ENCODE measurements at places on chromosomes 4 and X.

DNA sequence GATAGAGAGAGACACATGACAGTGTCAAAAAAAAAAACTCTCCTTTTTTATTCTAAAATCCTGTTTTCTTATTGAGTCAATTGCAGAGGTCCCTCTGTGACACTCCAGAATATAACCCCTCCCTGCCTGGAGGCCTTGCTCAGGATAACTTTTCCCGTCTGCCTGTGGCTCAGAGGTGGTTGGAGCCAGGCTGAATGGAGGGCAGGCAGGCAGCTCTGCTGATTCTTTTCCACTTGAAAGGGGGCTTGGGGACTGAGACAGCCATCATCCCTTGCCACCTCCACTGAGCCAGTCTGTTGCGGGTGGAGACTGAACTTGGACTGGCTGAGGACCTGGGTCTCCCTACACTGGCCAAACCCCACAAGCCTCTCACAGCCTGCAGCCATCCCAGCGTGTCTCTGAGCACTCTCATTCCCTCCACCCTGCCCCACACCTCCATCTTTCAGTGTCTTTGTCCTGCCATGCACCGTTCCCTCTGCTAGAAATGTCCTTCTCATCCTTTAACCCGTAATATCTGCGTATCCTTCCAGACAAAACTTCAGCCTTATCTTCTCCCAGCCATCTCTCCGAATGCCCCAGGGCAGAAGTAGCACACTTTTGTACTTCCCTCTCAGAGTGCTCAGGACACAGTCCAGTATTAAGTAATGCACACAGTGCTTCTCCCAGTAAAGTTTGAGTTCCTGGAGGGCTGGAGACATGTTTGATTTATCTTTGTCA lies 139.9 kb downstream of the CHIC2 start:
- no peak for DNase-seq

DNA sequence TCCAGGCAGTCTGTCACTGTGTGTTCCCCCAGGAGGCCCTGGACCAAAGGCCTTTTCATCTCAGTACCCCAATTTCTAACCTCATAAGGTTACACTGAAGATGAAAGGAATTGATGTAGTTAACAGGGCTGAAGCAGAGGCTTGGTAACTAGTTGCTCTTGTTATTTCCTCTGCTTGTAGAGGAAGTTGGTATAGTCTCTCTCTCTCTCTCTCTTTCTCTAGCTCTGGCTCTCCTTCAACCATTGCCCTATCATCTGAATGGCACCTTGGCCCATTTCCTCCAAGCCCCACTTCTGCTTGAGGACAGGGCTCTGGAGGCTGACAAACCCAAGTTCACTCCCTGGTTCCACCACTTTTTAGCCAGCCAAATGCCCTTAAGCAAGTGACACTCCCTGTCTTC lies 96.1 kb downstream of the MAMLD1 start:
- no peak for DNase-seq

DNA sequence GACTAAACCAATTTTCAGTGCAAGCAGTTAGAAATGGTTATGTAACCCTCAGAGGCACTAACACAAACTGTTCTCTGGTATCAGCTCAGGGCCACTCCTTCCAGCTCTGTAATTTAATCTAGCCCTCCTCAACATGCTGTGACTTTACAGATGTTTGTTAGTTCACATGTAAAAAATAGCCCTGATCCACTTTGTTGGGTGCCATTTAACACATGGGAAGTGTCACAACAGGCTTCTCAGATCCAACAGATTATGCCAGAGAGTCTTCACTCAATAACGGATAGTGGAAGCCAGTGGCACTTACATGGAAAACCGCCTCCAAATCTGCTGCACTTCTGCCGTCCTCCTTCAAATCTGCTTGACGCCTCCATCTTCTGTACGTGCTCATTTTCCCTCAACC lies 51.6 kb downstream of the ATP8A1 start:
- DNase-seq: no peak

- no peak for DNase-seq
These were observed 347.2 kb upstream of the SPOCK3 start for GRCh38 chr4:167581449-167581965.

DNA sequence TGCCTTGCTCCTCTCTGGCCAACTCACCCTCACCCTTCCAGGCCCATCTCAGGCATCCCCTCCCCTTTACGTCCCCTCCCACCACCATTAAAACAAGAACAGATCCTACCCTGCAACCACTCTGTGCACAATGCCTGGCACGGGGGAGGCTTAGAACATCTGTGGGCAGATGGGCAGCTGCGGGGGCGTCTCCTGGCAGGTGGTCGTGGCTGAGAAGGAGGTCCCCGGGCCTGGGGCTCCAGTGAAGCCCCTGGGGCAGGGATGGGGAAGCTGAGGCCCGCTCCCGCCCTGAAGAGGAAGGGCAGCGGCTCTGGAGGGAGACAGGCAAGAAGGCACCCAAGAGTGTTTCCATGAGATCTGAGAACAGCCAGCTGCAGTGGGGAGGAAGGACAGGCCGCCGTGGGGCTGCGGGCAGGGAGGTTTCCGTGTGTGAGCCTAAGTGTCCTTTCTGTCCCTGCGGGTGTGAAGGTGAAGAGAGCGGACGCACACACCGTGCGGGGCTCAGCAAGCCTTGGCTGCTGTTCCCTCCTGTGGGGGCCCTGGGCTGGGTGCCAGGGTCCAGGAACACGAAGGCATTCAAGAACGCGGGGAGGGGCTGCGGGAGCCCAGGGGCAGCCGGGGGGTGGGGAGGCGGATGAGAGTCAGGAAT lies 7.8 kb upstream of the TBC1D14 start:
- no peak for DNase-seq

GRCh38 chr4:168129046-168129772 lies 36.9 kb downstream of the ANXA10 start:
- DNase-seq: no peak

GRCh38 chr4:157824021-157824420 lies 348.8 kb downstream of the GASK1B start:
- no peak for DNase-seq

GRCh38 chr4:144509088-144510015 lies 136.6 kb upstream of the HHIP start:
- DNase-seq: no peak

- DNase-seq: no peak
These were observed 10.3 kb downstream of the MAOA start for GRCh38 chrX:43666311-43666912.

DNA sequence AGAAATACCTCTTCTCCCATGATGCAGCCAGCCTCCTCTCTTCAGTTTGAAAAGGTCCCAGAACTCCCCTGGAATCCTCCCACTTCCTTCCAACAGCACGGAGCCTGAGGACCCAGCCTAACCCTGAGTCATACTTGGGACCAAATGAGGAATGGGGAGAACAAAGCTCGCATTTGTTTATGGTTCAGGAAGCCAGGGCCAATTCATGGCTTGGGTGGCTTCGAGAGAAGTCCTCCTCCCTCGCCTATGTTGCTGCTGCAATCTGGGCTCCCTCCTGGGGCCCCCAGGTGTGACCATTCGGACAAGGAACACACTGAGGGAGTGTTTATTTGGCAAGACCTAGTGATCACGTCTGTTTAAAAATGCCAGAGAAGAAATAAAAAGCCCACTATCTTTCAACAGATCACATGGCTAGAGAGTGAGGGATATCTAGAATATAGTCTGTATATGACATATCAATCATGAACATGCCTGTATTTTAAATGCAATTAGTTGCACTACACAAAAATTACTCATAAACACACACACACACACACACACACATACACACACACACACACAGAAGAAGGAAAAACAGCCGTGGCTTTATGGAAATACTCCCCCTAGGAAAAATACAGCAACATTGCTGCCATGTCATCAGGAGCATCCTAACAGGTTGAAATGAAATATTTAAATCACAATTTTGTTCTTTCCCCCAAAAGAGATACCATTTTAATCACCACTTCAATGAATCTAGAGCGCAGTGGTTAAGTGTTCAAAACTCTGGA lies 155.7 kb upstream of the MAP3K15 start:
- DNase-seq: no peak

- DNase-seq: no peak
These were observed 95.3 kb downstream of the GRID2 start for GRCh38 chr4:92399032-92399431.

DNA sequence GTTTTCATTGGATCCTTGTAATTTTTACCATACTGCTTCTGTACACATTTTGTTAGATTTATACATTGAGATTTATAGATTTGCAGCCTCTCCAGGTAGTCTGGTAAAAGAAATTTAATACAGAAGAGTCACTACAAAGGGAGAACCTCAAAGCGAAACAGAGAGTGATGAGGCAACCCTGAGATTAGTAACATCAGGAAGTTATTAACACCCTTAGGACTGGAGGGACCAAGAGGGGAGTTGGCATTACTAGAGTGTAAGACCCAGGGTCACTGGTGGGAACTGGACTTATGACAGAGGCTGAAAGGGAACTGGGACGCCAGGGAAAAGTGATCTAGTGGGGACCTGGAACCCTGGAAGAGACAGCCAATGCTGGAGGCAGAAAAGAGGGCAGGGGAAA lies 20.6 kb upstream of the MAML3 start:
- no peak for DNase-seq

DNA sequence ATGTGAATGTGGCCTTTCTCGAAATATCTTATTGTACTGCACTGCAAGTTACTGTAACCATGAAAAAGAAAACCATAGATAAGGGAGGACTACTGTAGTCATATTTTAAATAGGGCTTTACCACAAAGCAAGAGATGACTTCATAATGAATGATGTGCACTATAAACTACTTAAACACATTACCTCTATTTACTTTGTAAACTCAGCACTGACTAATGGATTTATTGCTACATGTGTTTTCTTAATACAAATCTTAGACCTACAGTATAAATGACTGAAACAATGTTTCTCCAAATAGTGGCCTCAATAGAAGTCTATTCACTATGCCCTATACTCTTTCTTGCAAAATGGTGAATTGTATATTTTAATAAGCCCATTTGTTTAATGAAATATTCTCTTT lies 61.1 kb downstream of the HDX start:
- DNase-seq: no peak

DNA sequence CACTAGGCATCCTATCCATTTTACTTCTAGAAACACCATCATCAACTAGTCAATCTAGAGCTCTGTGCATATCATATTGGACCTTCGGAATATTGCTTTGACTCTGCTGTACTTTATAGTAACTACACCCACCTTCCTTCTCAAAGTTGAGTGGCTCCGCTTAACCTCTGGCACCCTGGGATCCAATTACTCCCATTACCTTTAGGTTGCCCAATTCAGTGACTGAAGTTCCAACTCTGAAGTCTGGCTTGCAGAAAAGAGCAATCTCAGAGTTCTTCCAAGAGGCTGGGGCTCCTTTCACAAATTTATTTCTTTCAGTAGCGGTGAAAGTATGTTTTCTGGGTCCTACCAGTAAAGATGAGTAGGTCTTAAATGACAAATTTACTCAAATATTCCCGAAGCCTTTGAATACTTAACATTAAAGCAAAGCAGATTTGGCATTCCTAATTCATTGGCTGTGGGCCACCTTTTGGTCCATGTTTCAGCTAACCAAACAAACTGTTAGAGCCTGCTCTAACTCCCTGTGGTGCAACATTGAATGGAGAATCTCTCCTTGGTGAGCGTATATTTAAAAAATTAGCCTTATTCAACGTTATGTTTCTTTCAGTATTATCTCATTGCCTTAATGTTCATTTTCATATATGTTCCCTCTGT lies 1215.8 kb downstream of the RAPGEF2 start:
- DNase-seq: no peak

DNA sequence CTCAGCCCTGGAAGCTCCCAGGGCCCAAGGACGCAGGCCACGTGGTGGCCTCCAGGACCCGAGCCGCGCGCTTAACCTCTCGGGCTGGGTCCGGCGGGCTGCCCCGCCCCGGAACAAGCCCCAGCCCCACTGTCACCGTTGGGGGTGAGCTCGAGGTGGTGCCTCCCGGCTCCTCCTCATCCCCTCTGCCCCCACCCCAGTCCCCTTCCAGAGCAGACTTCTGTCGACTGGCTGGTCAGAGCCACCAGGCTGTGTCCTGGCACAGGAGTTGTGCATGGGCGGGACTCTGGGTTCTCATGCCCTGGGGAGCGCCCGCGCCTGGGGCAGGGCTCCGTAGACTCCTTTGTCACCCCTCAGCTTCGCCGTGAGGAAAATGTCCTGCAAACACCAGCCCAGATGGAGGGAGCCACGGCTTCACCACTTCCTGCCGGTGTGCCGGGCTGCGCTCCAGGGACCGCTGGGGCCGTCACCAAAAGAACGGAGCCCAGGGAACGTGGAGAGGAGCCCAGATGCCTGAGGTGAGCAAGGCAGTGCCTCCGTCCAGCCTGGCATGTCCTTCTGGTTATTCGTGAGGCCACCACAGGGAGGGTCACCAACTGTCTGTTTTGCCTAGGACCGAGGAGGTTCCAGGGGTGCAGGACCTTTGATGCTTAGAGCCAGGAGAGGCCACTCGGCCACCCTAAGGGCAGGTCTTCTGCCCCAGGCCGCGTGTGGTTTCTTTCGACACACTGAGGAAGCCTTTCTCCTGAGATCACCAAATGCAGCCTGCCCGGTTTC lies 7.1 kb upstream of the RGS12 start:
- DNase-seq: no peak

- no peak for DNase-seq
These were observed 69.5 kb downstream of the RRAGB start for GRCh38 chrX:55787063-55787462.

- no peak for DNase-seq
These were observed 112.2 kb upstream of the PJA1 start for GRCh38 chrX:69277369-69277990.

DNA sequence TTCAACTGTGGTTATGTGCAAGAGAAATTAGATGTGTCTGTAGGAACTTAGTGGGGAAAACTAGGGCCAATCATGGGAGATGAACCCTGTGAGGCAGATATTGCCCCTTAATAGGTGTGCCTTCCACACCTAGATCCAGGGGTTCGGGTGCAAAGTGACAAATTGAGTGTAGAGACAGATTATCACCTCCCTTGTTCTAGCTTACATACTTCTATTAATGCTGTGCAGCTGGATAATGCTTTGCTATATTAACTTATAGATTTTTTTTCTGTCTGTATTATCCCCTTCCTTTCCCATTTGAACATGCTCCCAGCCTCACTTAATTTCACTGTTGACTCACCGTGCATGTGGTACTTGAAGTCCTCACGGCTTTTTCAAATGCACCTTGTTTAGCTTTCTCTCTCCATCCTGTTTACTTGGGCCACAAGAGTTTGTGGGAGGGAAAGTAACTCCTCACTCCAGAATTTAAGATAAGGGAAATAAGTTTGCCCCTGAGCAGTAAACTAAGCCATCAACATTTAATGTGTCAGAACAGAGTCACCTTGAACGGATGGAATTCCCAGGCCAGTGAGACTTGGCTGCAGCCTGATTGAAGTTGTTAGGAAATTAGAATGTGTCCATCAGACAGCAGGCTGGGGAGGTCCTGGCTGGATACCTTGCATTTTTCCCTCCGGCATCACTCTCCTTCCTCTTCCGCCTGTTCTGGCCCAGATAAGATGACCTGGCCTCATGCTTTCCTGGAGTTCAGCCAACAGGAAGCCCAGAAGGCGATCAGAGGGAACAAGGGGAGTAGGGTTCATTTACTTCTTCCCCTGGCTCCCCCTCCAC lies 478.4 kb downstream of the BCOR start:
- DNase-seq: no peak

Data from T-helper 2 cell (primary cell).